Activated CD8-positive, alpha-beta T cell treated with anti-CD3 and anti-CD28 coated beads for 36 hours (primary cell): ENCODE measurements at places on chromosomes 3 and 15. TPM values are rescaled to one million over a fixed set of nuclear protein-coding genes. Genes with fewer than 3 reads are reported as not detected.

DNA sequence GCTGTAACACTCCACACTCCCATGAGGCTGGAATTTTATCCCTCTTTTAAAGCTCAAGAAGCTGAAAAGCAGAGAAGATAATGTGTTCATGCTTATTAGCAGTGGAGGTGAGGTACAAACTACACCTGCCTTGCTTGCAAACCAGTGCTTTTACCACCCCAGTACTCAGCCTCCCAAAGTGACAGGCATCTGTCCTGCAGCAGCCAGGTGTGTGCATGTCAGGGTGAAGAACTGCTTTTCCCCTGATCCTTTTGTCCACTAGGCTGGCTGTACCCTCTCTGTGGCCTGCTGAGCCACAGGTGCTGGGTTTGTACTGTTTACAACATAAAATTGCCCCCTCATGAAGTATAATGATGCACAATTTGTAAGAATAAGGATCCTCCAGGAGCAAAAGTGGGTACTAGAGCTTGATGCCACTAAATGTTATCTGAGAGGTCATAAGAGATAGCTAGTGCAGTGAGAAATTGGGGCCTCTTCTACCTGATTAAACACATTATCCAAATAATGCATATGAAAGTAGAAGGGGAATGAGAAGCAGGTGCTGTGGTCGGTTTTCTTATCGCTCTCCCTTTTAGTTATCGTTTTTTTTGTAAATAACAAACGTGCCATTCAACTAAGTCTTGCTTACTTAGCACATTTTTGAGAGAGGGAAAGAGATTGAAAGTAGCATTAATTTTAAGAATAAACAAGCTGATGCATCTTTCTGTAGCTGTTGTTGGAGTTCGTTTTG, 39.2 kb upstream of the GADL1 start:
- H3K27ac ChIP-seq, result no peak overlapping the region
- no peaks in the 10 kb centered on the region for H3K27me3 ChIP-seq
- H3K4me3 ChIP-seq, result no peak overlapping the region
- H3K36me3 ChIP-seq, result no peaks in the 10 kb centered on the region

DNA sequence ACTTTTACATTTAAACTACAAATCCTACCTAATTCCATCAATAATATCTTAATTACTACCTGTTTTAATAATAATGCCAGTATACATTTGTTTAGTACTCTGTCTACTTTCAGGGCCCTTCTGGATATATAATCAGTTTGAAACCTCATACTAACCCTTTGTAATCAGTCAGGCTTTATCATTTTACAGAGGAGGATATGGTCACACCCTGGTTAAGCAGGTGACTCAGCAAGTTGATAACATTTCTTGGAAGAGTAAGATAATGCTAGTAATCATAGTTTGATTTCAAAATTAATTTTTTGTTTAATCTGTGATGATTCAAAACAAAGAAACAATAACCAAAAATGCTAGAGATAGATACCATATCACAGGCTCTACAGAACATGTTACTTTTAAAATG, 208.2 kb upstream of the MANF start:
- H3K27me3 ChIP-seq, result no peaks in the 10 kb centered on the region
- no peaks in the 10 kb centered on the region for H3K4me1 ChIP-seq
- no peak overlapping the region for H3K4me3 ChIP-seq
- DNase-seq, result no peak

DNA sequence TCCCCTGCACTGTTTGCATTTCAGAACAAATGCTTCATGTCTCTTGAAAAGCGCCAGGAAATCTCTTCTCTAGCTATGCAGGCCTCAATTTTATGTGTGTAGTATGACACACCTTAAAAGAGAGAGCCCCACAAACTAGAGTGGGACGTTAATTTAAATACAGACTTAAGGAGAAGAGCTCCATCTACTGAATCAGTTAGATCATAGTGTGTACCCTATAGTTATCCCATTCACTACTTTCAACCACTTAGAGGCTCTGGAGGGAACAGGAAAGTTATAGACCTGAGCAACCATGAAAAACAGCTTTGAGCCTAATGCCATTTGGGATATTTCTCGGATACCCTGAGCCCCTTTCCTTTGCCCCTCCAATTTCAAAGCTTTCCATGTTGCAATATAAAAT, 153.7 kb downstream of the TIGIT start:
- H3K4me1 ChIP-seq, result peaks cover 9% of the 10 kb centered on the region
- peaks cover 1% of the 10 kb centered on the region for H3K27me3 ChIP-seq
- DNase-seq, result no peak
- no peak overlapping the region for H3K4me3 ChIP-seq

DNA sequence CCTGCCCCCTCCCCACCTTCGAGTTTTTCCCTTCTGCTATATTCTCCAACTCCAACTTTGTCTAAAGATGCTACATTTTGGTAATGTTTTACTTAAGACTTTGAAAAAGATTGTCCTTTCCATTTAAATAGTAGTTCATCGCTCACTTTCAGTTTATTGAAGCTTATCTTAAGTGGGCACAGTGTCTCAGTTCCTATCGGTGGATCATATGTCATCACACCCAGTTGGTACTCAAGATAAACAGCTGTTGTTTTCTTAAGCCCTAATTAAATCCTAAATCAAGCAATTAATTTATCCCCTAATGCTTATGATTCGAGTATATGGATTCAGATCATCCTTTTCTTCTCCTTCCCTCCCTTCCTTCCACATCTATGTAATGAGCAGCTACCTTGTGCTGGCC, 210.7 kb downstream of the TLE3 start:
- H3K4me1 ChIP-seq, result peaks cover 2% of the 10 kb centered on the region
- peaks cover 9% of the 10 kb centered on the region for H3K27me3 ChIP-seq
- no peak overlapping the region for H3K27ac ChIP-seq
- H3K36me3 ChIP-seq, result no peaks in the 10 kb centered on the region
- no peak for DNase-seq

DNA sequence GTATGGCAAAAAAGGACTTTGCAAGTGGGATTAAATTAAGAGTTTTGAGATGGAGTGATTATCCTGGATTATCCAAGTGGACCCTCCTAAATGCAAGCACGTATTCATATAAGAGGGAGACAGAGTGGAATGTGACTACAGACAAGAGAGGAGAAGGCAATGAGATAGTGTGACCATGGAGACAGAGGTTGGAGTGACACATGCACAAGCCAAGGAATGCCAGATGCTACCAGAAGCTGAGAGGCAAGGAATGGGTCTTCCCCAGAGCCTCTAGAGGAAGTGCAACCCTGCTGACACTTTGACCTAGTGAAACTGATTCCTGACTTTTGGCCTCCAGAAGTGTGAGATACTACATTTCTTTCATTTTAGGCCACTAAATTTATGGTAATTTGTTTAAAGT, 117.2 kb downstream of the UACA start:
- no peak overlapping the region for H3K4me3 ChIP-seq
- H3K27ac ChIP-seq, result no peak overlapping the region
- H3K4me1 ChIP-seq, result no peaks in the 10 kb centered on the region
- H3K27me3 ChIP-seq, result peaks cover 7% of the 10 kb centered on the region

GRCh38 chr15:100856867-100857266, 22.8 kb upstream of the ALDH1A3 start:
- no peaks in the 10 kb centered on the region for H3K4me1 ChIP-seq
- H3K27me3 ChIP-seq, result peaks cover 1% of the 10 kb centered on the region
- H3K36me3 ChIP-seq, result no peaks in the 10 kb centered on the region
- no peak for DNase-seq
- H3K27ac ChIP-seq, result no peak overlapping the region

DNA sequence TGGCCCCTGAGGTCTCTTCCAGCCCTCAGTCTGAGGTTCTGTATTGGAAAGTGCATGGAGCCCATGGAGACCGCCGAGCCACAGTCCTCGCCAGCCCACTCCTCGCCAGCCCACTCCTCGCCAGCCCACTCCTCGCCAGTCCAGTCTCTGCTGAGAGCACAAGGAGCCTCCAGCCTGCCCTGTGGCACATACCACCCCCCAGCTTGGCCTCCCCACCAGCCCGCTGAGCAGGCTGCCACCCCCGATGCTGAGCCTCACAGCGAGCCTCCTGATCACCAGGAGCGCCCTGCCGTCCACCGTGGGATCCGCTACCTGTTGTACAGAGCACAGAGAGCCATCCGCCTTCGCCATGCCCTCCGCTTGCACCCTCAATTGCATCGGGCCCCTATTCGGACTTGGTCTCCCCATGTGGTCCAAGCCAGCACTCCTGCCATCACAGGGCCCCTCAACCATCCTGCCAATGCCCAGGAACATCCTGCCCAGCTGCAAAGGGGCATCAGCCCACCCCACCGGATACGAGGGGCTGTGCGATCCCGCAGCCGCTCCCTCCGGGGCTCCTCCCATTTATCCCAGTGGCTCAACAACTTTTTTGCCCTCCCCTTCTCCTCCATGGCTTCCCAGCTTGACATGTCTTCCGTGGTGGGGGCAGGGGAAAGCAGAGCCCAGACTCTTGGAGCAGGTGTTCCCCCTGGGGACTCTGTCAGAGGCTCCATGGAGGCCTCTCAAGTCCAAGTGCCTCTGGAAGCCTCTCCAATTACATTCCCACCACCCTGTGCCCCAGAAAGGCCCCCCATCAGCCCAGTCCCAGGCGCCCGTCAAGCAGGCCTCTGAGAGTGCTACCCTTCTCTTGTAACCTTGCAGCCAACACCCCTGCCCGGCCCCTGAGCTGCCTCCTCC, 40.9 kb downstream of the PML start:
- peaks cover 23% of the 10 kb centered on the region for H3K36me3 ChIP-seq
- DNase-seq, result no peak
- H3K27me3 ChIP-seq, result no peaks in the 10 kb centered on the region
- no peaks in the 10 kb centered on the region for H3K4me1 ChIP-seq
- no peak overlapping the region for H3K27ac ChIP-seq

DNA sequence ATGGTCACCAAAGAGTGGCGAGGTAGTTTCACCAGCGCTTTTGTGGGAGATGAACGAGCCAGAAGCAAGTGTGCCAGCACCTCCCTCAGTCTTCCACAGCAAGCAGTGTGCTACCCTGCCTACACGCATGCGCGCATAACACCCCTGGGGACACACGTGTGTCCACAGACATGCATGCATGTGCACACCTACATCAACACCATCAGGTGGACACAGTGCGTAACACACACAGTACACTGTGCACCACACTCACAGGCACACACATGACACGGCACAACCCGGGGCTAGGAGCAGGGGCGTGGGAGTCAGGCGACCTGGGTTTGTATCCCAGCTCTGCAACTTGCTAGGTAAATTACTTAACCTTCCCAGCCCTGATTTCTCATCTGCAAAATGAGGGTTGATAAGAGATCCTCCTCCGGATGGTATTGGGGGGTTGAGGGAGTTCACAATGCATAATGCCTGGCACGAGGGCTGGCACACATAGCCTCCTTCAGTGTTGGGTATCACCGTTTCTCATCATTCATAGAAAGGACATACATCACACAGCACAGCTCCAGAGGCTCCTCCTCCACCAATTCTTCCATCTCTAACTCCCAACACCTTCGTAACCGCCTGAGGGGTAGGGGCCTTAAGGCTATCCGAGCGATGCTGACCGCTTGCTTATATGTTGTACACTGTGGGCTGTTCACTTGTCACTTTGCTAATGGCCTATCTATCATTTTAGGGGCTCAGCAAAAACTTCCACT, 174.9 kb downstream of the SMAD6 start:
- no peaks in the 10 kb centered on the region for H3K36me3 ChIP-seq
- peaks cover 2% of the 10 kb centered on the region for H3K27me3 ChIP-seq
- DNase-seq, result no peak
- H3K4me1 ChIP-seq, result no peaks in the 10 kb centered on the region

DNA sequence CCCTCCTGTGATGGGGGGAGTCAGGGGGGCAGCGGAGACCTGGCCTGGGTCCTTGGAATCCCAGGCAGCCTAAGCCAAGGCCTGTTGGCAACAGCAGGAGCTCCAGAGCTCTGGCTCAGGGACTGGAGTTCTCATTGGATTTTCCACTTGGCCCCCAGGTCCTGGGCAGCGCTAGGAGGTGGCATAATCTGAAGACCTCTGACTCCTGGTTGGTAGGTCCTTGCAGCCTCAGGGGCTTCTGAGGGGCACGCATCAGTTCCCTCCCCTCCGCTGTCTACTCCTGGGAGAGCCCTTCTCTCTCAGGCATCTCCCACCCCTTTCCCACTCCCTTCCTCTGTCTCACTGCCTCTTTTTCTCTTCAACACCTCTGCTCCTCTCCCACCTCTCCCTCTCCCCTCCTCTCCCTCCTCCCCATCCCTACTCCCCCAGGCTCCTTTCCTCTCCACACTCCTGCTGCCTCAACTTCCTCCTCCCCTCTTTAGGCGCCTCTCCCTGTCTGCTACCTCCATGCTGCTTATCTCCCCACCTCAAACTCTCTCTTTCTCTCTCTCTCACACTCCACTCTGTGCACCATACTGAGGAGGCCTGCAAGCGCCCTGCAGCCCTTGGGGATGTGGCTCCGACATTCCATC, 41.1 kb upstream of the SLC6A1 start:
- H3K4me1 ChIP-seq, result no peaks in the 10 kb centered on the region
- DNase-seq, result no peak
- no peak overlapping the region for H3K4me3 ChIP-seq
- peaks cover 5% of the 10 kb centered on the region for H3K27me3 ChIP-seq

The FAM81A gene
- 1.2 TPM for total RNA-seq

The C3orf49 gene
- total RNA-seq, result not detected

The GHSR gene
- not detected for total RNA-seq

The NR2E3 gene
- not detected for total RNA-seq

The PIGZ gene
- total RNA-seq, result 0.76 TPM

The UTS2B gene
- total RNA-seq, result not detected

The CD276 gene
- total RNA-seq, result 0.45 TPM
